ENCODE measurements at places on chromosomes 6 and 20.

GRCh38 chr6:14326774-14327173 lies 209.2 kb downstream of the CD83 start:
- no peak for DNase-seq

DNA sequence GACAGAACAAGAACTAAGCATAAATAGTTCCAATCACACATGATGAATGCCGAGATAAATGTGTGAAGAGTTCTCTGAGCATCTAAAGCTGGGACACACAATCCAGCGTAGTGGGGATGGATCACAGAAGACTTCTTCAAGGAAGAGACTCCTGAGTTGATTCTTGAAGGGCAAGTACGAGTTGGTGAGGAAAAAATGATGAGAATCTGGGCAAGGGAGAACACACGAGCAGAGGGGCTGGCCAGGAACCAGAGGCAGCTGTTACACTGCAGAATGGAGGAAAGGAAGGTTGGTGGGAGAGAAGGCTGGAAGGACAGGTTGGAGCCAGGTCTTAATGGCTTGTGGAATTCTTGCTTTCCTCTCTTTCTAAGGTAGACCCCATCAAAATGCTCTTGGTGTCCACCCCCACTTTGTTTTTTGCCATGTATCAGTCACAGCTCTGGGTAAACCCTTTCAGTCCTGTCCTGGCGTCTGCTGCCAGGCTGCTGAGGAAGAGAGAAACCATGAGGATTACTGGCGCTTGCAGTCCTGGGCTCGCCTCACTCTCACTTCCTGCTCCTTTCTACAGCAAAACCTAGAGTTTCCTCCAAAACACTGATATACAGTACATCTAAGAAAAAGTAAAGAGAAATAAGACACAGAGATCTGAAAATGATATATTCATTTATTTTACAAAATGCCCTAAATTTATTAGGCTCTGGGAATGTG lies 127.6 kb upstream of the FAM184A start:
- no peak for DNase-seq

GRCh38 chr6:3542032-3542640 lies 85.3 kb upstream of the SLC22A23 start:
- no peak for DNase-seq

GRCh38 chr6:107656401-107656800 lies 166.5 kb downstream of the SOBP start:
- no peak for DNase-seq

GRCh38 chr6:39088331-39088730 lies 26.7 kb downstream of the SAYSD1 start:
- DNase-seq, result no peak

DNA sequence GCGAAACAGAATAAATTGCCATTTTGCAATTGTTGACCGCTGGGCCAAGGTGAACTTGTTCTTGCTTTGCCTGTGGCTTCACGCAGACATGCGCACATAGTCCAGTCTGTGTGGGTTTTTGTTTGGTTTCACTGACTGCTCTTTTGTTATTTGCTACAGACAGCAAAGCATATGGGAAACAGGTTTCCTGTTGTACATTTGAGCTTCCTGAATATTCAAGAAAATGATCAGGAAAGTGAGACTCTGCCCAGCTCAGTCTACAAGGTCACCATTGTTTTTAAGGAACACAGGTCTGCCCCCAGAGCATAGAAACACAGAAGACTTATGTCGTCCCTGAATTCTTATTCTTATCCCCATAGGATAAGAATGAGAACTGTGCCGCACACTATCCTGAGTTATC lies 55.6 kb downstream of the SASH1 start:
- DNase-seq, result no peak

GRCh38 chr6:166769648-166770047 lies 142.6 kb upstream of the RPS6KA2 start:
- DNase-seq, result no peak

GRCh38 chr20:53656293-53657202 lies 62.9 kb upstream of the ZNF217 start:
- DNase-seq, result no peak

DNA sequence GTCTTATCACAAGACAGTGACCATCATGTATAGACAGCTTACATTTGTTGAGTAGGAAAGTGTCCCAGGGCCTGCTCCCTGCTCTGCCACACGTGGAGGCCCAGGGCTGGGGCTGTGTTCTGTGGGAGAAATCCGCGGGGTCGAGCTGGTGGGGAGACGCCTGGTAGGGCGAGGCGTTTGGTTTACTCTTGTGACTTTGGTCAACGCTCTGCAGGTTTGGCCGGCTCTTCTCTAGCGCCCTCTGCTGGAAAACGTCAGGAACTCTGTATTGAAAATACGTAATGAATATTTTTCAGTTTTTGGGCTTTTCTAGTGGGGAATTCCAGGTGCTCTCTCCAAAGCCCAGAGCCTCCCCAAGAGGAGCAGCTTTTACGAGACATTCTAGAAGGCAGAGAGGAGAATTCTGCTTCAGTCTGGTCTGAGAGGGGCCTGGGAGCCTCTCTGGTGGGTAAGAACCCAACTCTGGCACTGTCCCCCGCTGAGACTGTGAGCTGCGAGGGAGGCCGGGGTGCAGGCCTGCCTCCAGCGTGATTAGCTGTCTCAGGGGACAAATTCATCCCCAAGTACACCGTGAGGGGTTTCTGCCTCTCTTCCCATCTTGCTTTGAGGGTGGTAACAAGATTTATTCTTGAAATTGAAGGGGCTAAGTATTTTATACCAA lies 112.6 kb upstream of the RALGAPA2 start:
- no peak for DNase-seq

DNA sequence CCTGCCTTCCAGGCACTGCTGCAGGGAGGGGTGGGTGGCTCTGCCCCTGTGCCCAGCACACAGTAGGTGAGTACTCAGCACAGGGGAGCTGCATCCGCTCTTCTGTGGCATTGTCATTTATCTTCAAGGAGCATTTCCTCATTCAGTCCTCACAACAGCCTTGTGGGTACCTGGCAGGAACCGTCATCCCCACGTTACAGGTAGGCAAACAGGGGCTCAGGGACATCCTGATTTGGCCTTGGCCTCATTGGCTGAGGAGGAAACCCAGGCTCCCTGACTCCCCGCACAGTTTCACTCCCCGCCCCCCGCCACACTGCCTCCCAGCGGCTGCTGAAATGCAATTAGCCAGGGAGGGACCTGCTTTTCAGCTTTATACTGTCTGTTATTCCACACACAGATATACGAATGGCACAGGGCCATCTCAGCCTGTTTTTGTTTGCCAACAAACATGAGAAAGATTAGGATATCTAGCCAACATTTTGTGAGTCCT lies 24.2 kb upstream of the PNPLA1 start:
- DNase-seq, result no peak

DNA sequence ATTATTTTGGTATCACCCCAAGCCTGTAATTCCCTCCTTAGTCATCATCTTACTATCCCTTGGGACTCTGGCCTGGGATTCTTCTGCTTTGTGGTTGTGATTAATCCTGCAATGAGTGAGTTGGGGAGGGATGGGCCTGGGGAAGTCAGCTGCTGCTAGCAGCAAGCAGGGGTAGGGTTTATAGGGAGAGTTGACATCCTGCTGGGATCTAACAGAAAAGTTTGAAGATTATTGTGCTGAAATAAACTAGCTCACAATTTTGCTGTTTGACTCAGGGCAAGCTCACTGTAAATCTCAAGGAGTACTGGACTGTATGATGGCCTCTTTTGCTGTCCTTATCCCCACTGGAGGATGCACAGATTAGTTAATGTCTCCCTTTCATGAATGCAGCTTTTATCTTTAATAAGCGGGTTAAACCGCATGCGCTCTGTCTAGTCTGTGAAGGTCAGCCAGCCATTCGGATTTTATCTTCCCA lies 83.4 kb downstream of the JARID2 start:
- DNase-seq, result no peak

- no peak for DNase-seq
Measured at GRCh38 chr6:29451471-29452193, 5.2 kb downstream of the OR11A1 start.

DNA sequence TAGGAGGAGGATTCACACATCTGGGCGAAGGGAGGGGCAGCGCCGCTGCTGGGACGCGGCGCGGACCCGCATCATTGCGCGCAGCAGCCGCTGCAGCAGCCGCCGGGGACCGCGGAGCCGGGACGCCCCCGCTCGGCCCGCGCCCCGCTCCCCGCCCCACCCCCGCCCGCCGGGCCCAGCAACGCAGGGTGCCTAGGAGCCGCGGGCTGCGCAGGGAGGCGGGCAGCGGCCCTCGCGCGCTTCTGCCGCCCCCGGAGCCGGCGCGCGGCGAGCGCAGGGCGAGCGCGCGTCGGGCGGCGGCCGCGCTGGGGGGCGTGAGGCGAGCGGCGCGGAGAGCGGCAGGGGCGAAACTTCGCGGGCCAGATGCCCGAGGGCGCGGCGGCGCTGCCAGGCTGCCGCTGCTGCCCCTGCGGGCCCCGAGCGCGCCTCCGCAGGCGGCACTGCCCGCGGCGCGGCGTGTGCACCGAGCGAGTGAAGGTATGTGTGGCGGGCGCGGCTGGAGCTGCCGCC lies at the start of gene NKAIN2:
TSS of gene NKAIN2 (plus strand) at position 362 of the 510 bp plus-strand sequence.
- DNase-seq, result no peak

- no peak for DNase-seq
Measured at GRCh38 chr6:137724018-137724403, 143.0 kb upstream of the TNFAIP3 start.

- no peak for DNase-seq
Measured at GRCh38 chr20:49037962-49038387, 8.1 kb upstream of the CSE1L start.
